ENCODE measurements at places on chromosomes 1 and 21.

- DNase-seq: no peak
Observed at GRCh38 chr21:40850071-40850470, 3.1 kb upstream of the DSCAM start.

GRCh38 chr1:8252266-8252951 is 65.5 kb upstream of the SLC45A1 start:
- DNase-seq: no peak

GRCh38 chr1:156767879-156768604 is 707 bp downstream of the PRCC start:
- peak; percentile 49 for DNase-seq

- DNase-seq: peak; percentile 14
Observed at GRCh38 chr1:236425031-236425663, 31.1 kb downstream of the EDARADD start.

DNA sequence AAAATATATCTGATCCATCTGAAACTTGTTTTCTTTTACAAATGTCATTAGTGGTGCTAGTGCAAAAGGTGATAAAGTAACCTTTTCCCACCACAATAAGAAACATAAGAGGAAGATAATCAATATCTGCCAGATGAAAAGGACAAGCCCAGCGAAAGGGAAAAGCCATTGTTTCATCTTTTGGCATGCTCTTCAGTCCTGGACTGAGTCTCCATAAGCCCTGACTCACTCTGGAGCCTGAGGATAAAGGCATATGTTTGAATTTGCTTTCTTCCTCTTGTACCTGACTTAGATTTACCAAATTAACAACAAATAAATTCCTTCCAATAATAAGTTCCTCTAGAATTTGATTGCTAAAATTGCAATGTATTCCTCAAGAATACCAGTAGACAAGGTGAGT is 13.6 kb downstream of the DNAJC11 start:
- no peak for DNase-seq

GRCh38 chr1:181081395-181081794 is 7.1 kb upstream of the IER5 start:
- no peak for DNase-seq

- DNase-seq: no peak
Observed at GRCh38 chr1:9612871-9613624, 24.3 kb downstream of the TMEM201 start.

DNA sequence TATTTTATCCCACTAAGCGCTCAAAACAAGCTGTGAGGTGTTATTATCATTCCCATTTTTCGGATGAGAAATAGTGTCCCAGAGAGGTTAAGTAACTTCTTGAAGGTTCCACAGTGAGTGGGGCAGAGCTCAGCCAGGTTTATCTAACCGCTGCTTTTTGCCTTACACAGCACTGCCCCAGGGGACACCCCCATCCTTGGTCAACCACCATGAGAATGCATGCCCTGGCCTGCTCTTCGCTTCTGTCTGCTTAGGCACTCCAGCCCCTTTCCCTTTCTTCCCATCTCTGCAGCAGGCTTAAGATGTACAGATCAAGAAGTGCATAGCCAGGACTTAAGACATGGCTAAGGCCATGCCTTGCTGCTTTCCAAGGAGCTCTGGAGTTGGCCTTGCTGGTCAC is 159.0 kb upstream of the CD34 start:
- DNase-seq: no peak

DNA sequence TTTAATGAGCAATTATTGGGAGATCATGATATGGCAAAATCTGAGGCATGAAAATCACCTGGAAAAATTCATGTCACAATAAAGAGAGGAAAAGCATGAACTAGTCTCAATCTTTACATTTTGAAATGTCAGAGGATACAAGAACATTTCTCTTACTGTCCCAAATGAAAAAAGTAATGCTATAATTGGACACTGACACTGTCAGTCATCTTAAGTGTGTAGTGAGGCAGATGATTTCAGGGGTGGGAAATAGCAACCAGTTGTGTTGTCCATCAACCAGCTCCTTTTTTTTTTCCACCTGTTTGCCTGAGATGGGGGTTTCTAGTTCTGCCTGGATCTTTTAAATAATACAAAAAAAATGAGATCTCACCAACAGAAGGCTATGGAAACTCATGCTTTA is 646.2 kb downstream of the KCNT2 start:
- DNase-seq: no peak

DNA sequence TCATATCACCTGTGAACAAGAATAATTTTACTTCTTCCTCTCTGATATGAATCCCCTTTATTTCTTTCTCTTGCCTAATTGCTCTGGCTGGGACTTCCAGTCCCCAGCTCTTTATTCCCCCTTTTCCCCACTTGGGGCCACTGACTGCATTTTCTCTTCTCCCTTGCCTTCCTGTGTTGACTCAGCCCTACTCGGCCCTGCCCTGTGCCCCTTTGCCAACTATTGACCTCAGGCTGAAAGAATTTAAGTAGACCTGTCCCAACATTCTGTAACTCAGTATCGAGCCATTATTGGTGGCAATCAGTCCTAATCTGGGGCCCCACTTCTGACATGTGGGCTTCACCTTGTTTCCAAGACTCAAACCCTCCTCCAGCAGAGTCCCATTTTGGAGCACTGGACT is 60.6 kb upstream of the STUM start:
- no peak for DNase-seq

DNA sequence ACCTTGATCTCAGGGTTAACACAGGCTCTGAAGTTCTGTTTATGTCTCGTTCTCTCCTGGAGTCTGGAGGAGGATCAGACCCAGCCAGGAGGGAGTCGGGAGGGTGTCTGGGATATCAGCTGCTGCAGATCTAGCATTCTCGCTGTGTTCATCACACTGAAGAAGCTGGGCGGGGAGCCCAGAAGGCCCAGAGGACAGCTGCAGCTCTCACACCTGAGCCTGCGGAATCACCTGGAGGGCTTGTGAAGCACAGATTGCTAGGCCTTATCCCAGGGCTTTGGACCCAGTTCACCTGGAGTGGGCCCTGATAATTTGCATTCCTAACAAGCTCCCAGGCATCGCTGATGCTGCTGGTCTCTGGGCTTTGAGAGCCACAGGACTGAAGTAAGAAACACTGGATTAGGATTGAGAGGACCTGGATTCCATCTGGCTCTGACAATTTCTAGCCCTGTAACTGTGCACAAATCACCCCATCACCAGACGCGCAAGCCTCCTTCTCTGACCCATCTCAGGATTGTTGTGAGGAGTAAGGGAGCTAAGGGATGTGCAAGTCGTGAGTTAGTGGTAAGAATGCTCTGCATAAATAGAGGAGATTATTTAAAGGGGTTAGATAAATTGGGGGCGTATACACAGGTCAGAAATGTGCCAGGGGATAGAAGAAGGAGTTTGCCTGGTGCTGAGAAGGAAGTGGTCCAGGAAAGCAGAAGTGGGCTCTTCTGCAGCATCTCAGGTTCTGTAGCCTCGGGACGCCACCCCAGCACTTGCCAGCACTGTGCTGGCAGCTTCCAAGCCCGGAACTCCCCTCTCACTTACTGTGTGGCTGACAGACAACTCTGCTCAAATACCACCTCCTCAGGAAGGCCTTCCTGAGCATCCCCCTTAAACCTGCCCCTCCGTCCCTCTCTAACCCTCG is 19.1 kb downstream of the ABCA4 start:
- DNase-seq: no peak

- DNase-seq: no peak
Observed at GRCh38 chr21:38840456-38841300, 34.9 kb downstream of the ETS2 start.

DNA sequence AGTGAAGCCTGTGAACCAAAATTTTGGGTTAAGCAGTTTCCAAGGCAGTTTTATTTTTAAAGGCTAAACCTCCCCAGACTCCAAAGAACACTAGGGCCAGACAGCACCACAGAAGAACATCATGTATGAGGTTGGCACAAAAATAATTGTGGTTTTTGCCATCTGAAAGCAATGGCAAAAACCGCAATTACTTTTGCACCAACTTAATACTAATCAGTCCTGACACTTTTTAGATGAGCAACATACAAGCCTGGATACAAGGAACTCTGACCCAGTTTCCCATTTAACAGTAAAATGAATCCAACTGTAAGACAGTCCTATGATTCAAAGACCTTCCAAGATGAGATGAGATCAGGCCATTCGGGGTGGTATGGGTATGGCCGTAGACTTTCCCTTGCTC is 46.8 kb downstream of the CNIH3 start:
- DNase-seq: no peak

DNA sequence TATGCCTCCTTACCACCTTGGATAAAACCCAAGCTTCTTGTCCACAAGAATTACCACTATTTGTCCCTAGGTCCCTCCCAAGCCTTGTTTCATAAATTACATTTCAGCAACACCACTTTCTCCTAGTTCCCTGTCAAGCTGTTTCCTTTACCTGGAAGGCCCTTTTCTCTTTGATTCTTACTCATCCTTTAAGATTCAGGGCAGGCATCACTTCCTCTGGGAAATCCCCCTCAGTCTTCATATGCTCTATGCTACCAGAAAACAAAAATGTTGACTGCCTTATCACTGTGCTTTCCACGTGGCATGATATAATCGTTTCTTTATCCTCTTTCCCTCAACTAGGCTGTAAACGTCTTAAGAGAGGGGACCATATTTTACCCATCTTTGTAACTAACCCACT is 102.7 kb downstream of the LYST start:
- DNase-seq: peak; percentile 22

DNA sequence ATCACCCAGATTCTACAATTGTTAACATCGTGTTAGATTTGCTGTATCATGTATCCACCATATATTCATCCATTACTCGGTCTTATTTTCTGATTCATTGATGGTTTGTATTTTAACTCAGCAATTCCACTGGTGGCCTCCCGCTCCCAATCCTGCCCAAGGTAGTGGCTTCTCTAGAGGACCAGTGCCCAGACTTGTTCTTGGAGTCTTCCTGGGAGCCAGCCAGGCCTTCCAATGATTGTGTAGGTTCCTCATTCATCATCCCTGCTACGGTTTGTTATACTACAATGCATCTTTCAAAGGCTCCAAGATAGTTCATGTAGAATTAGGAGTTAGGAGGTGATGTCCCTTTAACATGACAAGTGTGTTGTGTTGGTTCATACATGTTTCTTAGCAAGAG is 451.1 kb downstream of the SETD4 start:
- DNase-seq: no peak

DNA sequence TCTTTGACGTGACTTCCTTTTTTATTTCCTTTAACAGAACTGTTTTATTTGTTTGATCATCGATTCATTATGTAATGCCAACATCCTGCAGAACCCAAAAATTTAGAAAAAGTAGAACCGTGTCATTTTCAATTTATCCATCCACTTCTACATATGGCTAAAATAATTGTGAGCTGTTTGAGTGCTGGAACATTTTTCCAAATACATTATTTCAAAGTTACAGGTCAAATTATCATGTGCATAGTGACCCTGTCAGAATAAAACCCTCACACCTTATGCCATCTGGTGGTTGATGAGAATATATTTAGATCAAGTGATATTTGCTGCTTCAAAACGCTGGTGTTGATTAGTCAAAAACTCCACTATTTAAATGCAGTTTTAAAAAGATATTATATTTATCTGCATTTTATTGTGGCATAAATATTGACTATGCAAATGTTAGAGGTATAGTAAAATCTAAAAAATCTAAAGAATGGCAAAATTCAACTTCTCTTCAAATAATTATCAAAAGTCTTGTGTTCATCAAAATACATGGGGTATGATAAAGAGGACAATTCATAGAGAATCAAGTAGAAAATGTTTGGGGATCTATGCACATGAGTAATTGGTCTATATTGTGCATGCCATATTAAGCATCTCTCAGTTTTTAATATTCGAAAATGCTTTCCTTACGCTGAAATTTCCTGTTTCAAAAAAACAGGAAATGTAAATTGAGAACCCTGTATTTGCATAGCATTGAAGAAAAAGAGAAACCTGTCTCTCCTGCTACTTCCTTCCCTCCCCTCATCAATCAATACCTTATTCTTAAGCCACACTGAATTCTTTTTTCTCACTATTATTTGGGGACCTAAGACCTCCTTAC is 39.7 kb downstream of the UBE2U start:
- DNase-seq: no peak

DNA sequence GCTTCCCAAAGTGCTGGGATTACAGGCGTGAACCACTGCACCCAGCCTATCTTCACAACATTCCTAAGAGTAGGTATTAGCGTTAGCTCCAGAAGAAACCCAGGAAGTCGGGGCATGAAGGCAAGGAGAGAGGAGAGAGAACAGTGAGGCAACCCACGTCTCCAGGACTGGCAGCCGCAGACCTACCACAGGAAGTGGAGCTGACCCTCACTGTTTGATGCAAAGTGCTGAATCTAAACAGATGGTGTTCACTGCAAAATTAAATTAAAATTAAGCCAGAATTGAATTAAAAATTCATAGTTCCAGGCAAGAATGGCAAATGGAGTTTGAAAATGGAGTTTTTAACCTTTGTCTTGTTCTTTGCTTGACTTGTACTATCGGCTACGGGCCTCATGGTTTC is 6.7 kb downstream of the ECE1 start:
- DNase-seq: no peak

- DNase-seq: no peak
Observed at GRCh38 chr1:20497506-20497905, 10.4 kb downstream of the MUL1 start.

- DNase-seq: no peak
Observed at GRCh38 chr1:154410185-154410827, 5.2 kb downstream of the IL6R start.

- DNase-seq: peak; percentile 55
Observed at GRCh38 chr1:201191653-201192260, 1.1 kb downstream of the IGFN1 start.

DNA sequence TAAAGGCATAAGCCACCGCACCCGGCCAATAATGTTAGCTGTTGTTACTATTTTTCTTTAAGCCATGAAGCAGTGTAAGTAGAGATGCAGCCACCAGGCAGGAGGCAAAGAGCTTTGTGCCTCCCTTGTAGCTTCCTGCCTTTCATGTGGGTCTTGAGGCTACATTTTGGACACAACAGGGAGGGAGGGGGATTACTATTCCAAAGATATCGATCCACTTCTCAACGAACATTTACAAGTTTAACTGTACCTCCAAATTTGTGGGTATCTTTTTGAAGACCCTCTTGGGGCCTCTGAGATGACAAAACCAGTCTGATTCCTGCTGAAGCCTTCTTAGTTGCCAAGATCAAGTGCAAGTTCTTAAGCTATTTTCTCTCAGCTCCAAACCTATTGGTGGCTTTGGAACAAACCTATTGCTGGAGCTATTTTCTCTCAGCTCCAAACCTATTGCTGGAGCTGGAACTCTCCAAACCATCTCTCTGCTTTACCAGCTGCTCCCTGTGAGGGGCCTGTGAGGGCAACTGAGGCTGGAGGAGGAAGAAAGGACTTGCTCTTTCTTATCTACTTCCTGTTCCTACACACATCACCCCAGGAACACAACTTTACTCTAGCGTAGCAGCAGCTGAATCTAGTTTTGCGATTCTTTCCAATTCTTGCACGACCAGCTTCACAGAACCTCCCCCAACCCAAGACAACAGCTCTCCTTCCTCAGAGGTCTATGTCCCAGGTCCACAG is 16.1 kb upstream of the RCAN3 start:
- DNase-seq: no peak

- DNase-seq: no peak
Observed at GRCh38 chr1:191971447-191971846, 186.8 kb upstream of the RGS18 start.

DNA sequence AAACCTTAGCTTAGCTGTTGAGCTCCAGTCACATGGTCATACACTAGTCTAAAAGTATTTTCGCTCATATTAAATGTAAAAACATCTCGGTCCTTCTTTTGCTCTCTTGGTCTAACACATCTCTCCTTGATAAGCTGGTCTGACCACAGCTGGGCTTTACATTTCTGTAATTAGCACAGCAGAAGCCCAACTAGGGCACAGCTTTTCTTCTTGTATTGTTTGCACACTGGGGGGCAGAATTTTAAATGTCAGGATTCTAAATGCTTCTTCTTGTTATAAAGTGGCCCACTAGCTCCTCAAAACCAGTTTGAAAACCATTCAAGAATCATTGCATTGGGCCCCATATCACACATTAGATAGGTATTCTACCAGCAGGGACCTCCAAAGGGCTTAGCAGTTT is 289.1 kb upstream of the PKN2 start:
- no peak for DNase-seq
